Smooth muscle cell of the umbilical artery (primary cell): ENCODE measurements at places on chromosomes 6 and 20. TPM values are rescaled to one million over a fixed set of nuclear protein-coding genes. Genes with fewer than 3 reads are reported as not detected.

MOCS1 gene
- total RNA-seq, result 11.0 and 14.3 TPM in 2 replicates

ADAM33 gene
- 16.4 and 18.7 TPM in 2 replicates for total RNA-seq

BPIFB2 gene
- not detected in 2 replicates for total RNA-seq

RHAG gene
- not detected in 2 replicates for total RNA-seq

BPI gene
- total RNA-seq, result not detected in 2 replicates

RNF144B gene
- 0.74 and 1.8 TPM in 2 replicates for total RNA-seq

TNFRSF21 gene
- 12.8 and 14.8 TPM in 2 replicates for total RNA-seq

ZNF311 gene
- 1.1 and 1.5 TPM in 2 replicates for total RNA-seq

PRICKLE4 gene
- 0.23 and 1.2 TPM in 2 replicates for total RNA-seq

ARMC12 gene
- total RNA-seq, result 0.30 and 0.42 TPM in 2 replicates

ID4 gene
- 2.4 and 2.6 TPM in 2 replicates for total RNA-seq

CST5 gene
- total RNA-seq, result not detected in 2 replicates

EPB41L1 gene
- 26.7 and 39.8 TPM in 2 replicates for total RNA-seq

TRIM31 gene
- not detected in 2 replicates for total RNA-seq

VTA1 gene
- total RNA-seq, result 46.9 and 72.2 TPM in 2 replicates

SPATA25 gene
- 1.1 and 2.1 TPM in 2 replicates for total RNA-seq

PCNA gene
- total RNA-seq, result 77.8 and 127 TPM in 2 replicates

RAD21L1 gene
- total RNA-seq, result 0.14 and 0.59 TPM in 2 replicates

BNIP5 gene
- not detected in 2 replicates for total RNA-seq

WFDC10B gene
- total RNA-seq, result not detected in 2 replicates

KCNG1 gene
- 108 and 313 TPM in 2 replicates for total RNA-seq

SHLD1 gene
- 0.74 and 2.7 TPM in 2 replicates for total RNA-seq

GPRC6A gene
- not detected in 2 replicates for total RNA-seq

MYB gene
- total RNA-seq, result 0.89 and 4.0 TPM in 2 replicates

C20orf141 gene
- not detected in 2 replicates for total RNA-seq

L3MBTL3 gene
- 11.6 and 12.7 TPM in 2 replicates for total RNA-seq

PI3 gene
- total RNA-seq, result not detected in 2 replicates

CLDN20 gene
- not detected in 2 replicates for total RNA-seq

NCOA3 gene
- 27.3 and 36.9 TPM in 2 replicates for total RNA-seq

KHDC1L gene
- not detected in 2 replicates for total RNA-seq

PGC gene
- total RNA-seq, result not detected in 2 replicates

STMND1 gene
- total RNA-seq, result not detected in 2 replicates

TSPO2 gene
- not detected in 2 replicates for total RNA-seq
